ENCODE measurements at places on chromosomes 2 and 18.

GRCh38 chr2:157809212-157809611, 66.9 kb downstream of the ACVR1 start:
- no peak for DNase-seq

DNA sequence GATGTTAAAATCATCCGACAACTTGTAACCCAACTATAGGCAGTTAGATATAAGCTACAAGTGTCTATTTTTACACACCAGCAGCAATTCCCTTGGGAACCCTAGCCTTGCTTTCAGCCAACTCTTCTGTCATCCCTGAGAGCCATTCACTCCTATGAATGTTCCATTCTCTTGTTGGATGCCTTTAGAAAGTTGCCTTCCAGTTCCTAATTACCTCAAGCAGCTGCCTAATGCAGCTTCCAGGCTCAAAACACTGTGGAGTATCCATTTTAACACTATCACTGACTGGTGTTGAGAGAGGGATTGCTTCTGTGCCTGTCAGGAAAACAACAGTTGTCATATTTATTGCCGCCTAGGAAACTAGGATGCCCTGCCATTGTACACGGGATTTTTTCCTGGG, 402.0 kb upstream of the ACVR2A start:
- DNase-seq: no peak

DNA sequence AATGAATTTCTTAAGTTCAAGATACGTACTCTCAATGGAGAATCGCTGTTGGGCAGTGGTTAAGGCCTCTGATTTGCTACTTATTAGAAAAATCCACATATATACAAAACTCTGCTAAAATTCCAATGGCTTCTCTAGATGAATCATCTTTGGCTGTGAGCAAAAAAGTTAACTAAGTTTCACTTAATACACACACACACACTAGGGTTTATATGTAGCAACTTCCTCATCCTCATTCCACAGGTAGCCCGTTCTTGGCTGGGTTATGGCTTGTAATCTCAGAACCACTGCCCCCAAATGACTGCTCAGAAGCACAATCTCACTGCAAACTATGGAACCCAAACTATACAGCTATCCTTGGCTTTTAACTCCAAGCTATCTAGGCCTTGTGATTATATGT, 99.7 kb downstream of the SMAD2 start:
- DNase-seq: no peak

GRCh38 chr2:195961873-195962272, 106.8 kb downstream of the DNAH7 start:
- no peak for DNase-seq

DNA sequence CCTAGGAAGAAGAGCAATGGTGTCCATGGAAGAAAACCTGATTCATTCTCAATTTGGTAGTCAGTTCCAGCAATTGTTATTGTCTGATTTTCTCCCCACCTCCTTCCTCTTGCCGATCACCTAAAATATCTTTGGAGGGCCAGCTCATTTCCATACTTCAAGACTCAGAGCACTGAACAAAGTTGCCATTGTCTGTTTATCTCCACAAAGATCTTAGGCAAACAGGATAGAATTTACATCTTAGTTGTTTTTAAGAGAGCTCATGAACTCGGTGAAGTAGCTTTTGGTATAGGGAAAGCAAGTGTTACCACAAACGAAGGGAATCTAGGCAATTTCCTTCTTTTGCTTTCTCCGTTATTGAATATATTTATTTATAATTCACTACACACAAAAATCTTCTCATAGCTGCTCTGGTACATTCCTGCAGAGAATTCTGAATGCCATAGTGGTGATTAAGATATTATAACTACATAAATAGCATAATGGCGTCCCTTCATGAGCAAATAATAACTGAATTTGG, 41.5 kb upstream of the CHST9 start:
- DNase-seq: no peak

DNA sequence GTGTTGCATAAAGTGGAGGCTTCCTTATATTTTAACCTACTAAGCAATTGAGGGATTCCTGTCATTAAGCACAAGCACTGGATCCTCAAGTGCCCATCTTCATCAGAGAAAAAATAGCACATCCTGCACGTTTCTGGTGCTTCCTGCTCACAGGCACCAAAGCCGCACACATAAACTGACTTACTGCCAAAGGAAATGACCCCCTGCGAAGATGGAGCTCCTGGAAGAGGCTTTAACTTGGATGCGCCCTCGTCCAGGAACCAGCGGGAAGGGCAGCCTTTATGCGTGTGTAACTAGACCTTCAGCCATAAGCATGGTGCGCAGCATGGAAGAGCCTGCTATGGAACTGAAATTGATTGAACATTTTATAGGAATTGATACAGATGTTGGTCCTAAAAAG, 188.7 kb downstream of the FTCDNL1 start:
- no peak for DNase-seq

- DNase-seq: no peak
These were observed 28.1 kb downstream of the PIK3C3 start for GRCh38 chr18:41982942-41983660.

- no peak for DNase-seq
These were observed 388.3 kb upstream of the CELF4 start for GRCh38 chr18:37953876-37954275.

- DNase-seq: no peak
These were observed 897.2 kb downstream of the TSN start for GRCh38 chr2:122652670-122653069.

GRCh38 chr2:36277146-36277808, 78.3 kb upstream of the CRIM1 start:
- DNase-seq: no peak

DNA sequence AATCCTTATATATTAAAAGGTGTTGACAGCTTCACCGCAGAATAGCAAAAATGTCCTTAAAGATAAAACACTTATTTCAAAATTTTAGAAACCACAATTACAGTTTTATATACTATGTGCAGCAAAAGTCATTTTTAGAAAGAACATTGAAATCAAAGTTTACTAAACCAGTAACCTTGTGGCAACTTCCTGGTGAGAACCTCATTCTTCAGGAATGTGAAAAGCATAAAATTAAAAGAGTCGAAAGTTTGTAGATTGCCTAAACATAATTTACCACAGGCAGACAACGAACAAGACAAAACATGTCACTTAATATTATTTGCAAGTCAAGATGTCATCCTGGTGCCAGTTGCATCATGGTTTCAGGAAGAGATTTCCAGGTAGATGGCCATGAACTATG, 108.3 kb upstream of the NRP2 start:
- no peak for DNase-seq

DNA sequence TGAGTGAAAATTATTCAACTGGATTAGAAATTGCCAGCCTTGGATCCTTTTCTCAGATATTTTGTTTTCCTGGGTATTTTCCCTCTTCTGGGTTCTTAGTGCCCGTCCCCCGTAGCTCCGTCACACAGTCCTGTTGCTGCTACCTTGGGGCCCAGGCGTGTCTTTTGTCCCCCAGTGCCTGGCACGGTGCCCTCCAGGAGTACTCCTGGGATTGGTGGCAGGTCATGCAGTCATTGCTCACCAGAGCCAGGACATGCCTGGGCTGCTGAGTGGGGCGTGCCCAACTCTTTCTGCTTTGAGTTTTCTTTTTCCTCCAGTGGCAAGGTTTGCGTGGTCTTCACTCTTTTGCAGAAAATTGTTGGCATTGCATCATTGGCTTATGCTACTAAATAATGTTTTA, 275.2 kb downstream of the AGAP1 start:
- DNase-seq: no peak

- DNase-seq: no peak
These were observed 152.6 kb upstream of the KYNU start for GRCh38 chr2:142724713-142725349.

DNA sequence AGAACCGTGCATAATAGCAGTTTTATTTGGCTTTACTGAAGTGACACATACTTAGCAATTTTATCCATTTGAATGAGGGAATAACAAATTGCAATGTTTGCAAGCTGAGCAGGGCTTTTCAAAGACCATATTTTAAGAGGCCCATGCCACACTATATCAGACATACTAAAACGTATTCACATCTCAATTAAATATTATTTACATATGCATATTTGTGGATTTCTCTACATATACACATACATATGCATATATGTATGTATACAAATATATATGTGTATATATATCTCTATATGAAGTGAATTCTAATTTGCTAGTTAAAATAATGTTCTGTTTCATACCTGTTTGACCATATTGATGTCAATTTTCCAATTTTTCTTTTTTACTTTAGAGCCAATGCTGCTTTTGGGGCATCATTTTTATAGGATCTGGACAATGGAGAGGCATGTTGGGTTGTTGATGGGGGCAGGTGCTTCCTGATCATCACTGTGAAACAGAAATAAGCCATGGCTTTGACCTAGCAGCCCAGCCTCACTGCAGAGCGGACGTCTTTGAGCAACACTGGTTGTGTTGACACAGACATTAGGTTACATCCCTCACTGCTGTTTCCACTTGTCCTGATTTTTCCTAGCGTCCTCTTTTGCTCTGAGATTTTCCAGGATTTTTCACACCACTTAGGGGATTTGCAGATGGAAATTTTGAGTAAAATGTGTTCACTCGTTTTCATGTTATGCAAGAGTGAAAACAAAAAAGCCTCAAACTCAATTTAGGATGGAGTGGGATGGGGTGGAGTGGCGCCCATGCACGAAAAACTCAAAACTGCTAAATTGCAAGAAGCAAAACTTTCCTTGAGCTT, 56.9 kb downstream of the RDH14 start:
- no peak for DNase-seq

GRCh38 chr2:170815746-170816503, 762 bp upstream of the GAD1 start:
- DNase-seq: no peak

- no peak for DNase-seq
These were observed 74.9 kb downstream of the GPD2 start for GRCh38 chr2:156511122-156511521.

- DNase-seq: no peak
These were observed 120.5 kb upstream of the CXCR4 start for GRCh38 chr2:136238286-136239078.

DNA sequence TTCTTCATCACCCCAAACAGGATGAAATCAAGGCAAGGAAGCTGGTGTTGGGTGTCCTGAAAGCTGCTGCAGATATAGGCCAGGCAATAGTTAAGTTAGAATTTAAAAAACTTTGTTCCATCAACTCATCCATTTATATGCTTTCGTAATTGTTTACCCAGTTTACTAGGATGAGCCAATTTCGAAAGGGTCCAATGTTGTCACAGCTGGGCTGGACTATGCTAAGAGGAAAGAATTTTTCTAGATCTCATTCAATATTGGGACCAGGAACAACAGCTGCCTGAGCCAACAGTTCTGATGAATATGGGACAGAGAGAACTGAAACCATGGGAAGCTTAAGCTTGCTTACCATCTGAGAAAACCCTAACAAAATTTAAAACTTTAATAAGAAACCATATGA, 21.6 kb upstream of the SP3 start:
- DNase-seq: no peak

- no peak for DNase-seq
These were observed 105.8 kb upstream of the COL5A2 start for GRCh38 chr2:189285349-189285748.

GRCh38 chr2:226270285-226271058, 529.1 kb downstream of the IRS1 start:
- DNase-seq: no peak

DNA sequence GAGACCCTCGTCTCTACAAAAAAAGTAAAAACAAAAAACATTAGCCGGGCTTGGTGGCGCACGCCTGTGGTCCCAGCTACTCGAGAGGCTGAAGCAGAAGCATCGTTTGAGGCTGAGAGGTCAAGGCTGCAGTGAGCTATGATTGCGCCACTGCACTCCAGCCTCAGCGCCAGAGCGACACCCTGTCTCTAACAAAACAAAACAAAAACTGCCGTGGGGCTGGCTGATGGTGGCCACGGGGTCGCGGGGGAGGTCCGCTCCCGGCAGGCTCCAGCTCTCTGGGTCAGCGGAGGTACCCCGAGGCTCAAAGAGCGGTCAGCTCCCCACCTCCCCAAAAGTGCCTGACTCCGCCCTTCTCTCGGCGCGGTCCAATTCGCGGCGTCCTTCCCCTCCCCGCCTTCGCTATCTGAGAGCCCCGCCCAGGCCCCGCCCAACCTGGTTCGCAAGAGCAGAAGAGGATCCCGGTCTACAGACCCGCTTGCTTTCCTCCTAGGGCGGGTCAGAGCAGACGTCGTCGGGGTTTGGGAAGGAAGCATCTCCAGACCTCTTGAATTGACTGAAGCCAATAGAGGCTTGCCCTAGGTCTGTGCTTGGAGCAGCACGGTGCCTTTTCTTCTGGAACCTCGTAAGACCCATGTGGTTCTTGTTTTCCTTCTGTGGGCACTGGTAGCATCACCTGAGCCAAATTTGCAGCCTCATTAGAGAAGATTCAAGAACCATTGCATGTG, 7.8 kb downstream of the RAX start:
- no peak for DNase-seq

GRCh38 chr2:191999101-191999841, 152.4 kb upstream of the CAVIN2 start:
- DNase-seq: no peak

- no peak for DNase-seq
These were observed 127.5 kb upstream of the GAREM1 start for GRCh38 chr18:32598144-32598543.

- no peak for DNase-seq
These were observed 30.4 kb downstream of the SRSF7 start for GRCh38 chr2:38720613-38721241.

DNA sequence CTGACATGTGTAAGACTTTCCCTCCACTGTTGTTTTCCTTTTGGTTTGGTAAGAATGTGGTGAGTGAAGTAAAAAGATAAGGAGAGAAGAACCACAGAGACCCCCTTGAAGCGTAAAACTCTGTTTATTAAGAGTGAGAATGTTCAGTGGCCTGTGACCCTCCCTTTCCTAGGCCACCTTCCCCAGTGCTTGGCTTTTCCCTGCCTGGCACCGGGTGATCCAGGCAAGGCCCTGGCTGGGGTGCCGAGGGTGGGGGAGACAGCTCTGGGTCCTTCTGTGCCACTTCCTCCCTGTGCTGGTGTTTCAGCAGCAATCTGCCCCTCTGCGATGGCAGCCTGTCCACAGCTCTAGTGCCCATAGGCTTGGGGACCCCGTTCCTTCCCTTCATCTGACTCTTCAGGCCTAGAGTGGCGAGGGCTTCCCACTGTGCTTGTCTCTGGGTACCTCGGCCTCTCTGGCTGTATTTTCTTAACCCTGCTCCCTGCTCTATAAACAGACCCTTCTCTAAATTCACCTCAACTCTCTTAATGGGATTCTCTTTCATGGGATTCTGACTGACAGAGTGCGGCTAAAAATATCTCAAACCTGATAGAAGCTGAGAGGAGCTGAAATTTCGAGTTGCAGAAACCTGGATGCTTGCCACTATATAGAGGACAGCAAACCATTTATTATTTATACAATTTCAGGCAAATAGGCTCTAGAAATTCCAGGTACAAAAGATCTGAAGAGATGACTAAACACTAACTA, 461.0 kb downstream of the DLGAP1 start:
- DNase-seq: no peak

DNA sequence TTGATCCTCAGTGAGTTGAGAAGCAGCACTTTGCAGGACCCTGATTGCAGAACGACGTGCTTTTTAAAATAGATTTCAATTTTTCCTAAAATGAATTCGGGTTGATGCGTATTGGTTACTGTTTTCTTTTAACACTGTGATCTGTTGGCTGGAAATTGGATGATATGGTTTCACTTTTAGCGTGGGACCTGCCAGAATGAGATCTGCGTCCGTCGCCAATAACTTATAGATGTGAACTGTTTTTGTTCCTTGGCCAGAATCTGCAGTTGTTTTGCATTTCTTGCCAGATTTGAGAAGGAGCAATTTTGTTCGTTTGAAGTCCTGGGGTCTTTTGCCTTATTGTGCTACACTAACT, 703 bp downstream of the UGGT1 start:
- no peak for DNase-seq

- DNase-seq: no peak
These were observed 509.6 kb upstream of the TCF4 start for GRCh38 chr18:56097621-56098020.

- DNase-seq: no peak
These were observed 22.2 kb downstream of the PDIA6 start for GRCh38 chr2:10790228-10790973.

Measured in stimulated activated CD8-positive, alpha-beta memory T cell treated with anti-CD3 and anti-CD28 coated beads, Interleukin-15, amount 100 ng/mL, for 4 hours (primary cell).